Suppressor macrophage (primary cell): ENCODE measurements at places on chromosomes 7 and 10.

DNA sequence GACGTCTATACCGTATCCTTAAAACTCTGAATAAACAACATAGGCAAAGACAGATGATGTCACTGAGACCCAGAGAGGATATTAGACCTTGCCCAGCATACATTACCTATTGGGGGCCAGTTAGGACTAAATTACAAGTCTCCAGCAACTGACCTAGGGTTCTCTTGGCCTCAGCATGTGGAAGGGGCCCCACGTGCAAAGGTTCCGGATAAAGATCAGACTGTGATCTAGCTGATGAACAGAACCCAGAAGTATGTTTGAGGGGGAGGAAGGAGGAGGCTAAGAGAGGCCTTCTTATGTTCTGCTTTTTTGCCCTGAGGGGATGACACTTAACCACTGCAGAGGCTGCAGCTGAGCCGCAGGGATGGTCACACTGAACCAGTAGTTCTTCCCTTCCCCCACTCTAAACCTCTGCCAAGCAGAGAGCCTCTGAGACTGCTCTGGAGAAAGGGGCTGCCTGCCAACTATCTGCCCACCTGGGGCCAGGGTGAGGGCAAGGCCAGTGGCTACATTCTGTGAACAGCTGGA is 24.0 kb upstream of the KMT2C start:
- peak; percentile 90 for DNase-seq

DNA sequence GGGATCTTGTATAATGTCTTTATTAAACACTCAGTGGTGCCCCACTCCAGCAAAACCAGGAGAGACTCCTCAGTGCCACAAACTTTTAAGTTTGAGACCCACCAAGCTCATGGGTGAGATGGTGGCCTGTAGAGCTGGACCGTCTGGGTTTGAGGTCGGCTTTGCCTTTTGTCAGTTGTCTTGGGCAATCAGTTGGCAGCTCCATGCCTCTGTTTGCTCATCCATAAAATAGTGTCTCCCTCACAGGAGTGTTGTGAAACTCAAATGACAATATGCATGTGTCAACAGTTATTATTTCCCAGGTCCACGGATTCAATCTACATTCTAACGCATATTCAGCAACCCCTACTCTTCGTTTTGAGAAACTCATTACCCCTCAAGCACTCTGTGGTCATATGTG is 367.8 kb upstream of the C7orf33 start:
- no peak for DNase-seq

DNA sequence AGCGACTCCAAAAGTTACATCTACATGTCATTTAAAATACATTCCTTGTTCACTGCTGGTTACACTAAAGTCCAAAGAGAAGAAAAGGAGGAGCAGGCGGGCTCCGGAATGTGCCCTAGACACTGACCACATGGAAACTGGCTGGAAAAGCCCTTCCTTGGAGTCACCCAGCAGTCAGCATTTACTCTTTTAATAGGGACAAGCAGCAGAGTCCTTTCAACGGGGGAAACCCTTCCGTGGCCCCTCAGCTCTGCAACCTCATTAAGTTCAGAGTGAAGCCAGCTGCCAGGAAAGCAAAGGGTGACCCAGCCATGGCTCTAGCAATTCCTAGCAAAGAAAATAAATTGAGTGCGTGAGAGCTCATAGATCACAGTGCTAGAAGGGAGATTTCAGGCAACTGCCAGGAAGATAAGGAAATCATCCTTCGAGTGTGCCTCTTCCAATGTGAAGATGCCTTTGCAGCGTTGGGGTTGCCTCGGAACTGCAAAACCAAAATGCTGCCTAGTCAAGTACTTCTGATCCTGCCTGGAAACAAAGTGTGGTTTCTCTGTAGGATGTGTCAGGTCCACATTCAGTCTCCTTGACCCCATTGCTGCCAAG is 101.6 kb downstream of the SORBS1 start:
- no peak for DNase-seq

DNA sequence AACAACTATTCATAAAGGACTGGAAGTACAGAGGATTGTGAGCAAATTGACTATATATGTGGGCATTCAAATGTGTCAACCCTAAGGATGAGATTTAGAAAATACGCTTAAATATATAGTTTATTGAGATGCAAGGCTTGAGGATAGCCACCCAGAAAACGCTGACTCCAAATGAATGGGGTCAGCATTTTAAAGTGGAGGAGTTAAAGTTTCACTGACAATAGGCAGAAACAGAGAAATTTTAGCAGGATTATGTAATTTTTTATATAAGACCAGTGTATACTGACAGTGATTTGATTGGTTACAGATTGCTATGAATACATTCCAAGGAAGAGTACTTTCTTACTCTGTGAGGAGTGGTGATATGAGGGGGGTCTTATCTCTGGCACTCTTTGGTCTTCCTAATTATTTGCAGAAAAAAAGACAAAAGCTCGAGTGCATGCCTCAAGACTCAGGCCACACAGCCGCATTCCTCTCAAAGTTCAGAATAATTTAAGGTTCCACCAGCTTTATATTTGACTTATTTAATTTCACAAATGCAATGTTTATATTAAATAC is 38.6 kb upstream of the ARL4A start:
- DNase-seq: no peak

GRCh38 chr10:91409069-91409868 is 875 bp upstream of the HECTD2 start:
- DNase-seq: peak; percentile 75

- DNase-seq: no peak
Observed at GRCh38 chr10:50674469-50675254, 50.9 kb upstream of the SGMS1 start.
